PC-3 (cell line): ENCODE measurements at places on chromosomes 2 and 18. TPM values are rescaled to one million over a fixed set of nuclear protein-coding genes. Genes with fewer than 3 reads are reported as not detected.
A peak's percentile ranks its signal among the peaks of the same experiment; 100 is the strongest.

CTIF gene
- total RNA-seq, result 5.8 and 6.8 TPM in 2 replicates

IGFBP5 gene
- total RNA-seq, result 140 and 157 TPM in 2 replicates

RETREG2 gene
- total RNA-seq, result 61.0 and 87.2 TPM in 2 replicates

SLC5A7 gene
- 0.06 TPM in 1 of 2 replicates, not detected in the other for total RNA-seq

RGPD3 gene
- 0.04 TPM in 1 of 2 replicates, not detected in the other for total RNA-seq

HOXD11 gene
- total RNA-seq, result not detected in 2 replicates

ADGRF3 gene
- not detected in 2 replicates for total RNA-seq

LRRC30 gene
- not detected in 2 replicates for total RNA-seq

LRP2 gene
- total RNA-seq, result not detected in 2 replicates

- no peak overlapping the region for H3K4me3 ChIP-seq
- H3K4me1 ChIP-seq, result peaks cover 51% of the 10 kb centered on the region
- peak overlapping the region; percentile 59 for H3K27ac ChIP-seq
- H3K27me3 ChIP-seq, result no peaks in the 10 kb centered on the region
- H3K36me3 ChIP-seq, result no peaks in the 10 kb centered on the region
- DNase-seq, result peak; percentile 61
These were observed 99.9 kb upstream of the FN1 start for GRCh38 chr2:215535741-215536140.

GRCh38 chr2:239290618-239291474 is 110.0 kb downstream of the HDAC4 start:
- no peaks in the 10 kb centered on the region for H3K27me3 ChIP-seq
- no peak for DNase-seq
- no peak overlapping the region for H3K4me3 ChIP-seq
- H3K27ac ChIP-seq, result no peak overlapping the region
- H3K4me1 ChIP-seq, result no peaks in the 10 kb centered on the region
- no peaks in the 10 kb centered on the region for H3K36me3 ChIP-seq

DNA sequence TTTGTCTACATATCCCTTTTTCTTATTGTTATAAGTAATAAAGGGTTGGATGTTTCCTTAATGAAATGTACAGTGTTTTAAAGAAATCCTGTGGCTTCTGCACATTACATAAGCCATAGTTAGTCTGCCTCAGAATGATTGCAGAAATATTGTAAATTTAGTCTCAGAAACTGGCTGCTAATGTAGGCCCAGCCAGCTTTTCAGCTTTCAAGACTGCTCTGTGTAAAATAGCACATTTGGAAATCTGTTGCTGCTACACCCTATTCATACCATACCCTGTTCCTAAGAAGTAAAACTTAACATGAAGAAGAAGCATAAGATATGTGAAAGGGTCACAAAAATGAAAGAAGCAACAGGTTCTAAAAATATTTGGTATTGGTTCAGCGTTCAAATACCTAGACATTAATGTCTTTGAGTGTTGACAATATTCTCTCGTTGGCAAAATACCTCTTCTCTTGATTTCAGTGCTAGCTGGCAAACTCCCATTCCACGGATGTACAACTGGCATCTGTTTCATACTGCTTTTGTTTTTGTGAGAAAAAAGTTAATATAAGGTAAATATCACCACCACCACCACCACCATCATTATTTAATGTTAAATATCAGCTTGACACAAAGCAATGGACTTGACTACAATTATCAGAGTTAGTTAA is 19.2 kb upstream of the NCKAP1 start:
- DNase-seq, result no peak
- no peaks in the 10 kb centered on the region for H3K36me3 ChIP-seq
- no peaks in the 10 kb centered on the region for H3K27me3 ChIP-seq
- H3K27ac ChIP-seq, result no peak overlapping the region
- H3K4me3 ChIP-seq, result no peak overlapping the region

GRCh38 chr2:233152541-233152940 is 92.4 kb downstream of the INPP5D start:
- no peak overlapping the region for H3K4me3 ChIP-seq
- H3K27ac ChIP-seq, result no peak overlapping the region
- no peaks in the 10 kb centered on the region for H3K27me3 ChIP-seq

DNA sequence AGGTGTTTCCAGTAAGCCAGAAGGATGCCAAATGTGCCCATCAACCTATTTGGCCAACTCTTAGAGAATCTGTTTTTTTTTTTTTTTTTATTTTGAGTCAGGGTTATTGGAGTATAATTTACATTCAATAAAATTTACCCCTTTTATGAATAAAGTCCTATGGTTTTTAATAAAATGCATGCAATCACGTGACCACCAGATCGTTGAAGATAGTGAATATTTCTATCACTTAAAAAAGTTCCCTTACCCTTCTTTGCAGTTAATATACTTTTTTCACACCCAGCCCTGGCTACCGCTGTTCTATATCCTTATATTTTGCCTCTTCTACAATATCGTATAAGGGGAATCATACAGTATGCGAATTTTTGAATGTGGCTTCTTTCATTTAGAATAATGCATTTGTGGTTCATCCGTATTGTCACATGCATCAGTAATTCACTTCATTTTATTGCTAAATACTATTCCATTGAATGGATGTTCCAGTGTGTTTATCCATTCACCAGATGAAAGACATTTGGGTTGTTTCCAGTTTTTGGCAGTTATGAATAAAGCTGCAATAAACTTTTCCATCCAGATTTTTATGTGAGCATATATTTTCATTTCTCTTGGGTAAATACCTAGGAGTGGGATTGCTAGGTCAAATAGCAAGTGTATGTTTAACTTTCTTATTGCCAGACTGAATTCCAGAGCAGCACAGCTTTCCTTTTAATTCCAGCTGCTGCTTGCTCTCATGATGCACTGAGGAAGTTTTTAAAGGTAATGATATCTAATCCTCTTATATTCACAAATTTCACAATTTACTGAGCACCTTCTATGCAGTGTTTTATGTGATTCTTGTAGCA is 156.3 kb upstream of the NT5C1B start:
- no peaks in the 10 kb centered on the region for H3K36me3 ChIP-seq
- H3K4me3 ChIP-seq, result no peak overlapping the region
- DNase-seq, result peak; percentile 42
- H3K27me3 ChIP-seq, result no peaks in the 10 kb centered on the region
- H3K4me1 ChIP-seq, result peaks cover 7% of the 10 kb centered on the region
- no peak overlapping the region for H3K27ac ChIP-seq

DNA sequence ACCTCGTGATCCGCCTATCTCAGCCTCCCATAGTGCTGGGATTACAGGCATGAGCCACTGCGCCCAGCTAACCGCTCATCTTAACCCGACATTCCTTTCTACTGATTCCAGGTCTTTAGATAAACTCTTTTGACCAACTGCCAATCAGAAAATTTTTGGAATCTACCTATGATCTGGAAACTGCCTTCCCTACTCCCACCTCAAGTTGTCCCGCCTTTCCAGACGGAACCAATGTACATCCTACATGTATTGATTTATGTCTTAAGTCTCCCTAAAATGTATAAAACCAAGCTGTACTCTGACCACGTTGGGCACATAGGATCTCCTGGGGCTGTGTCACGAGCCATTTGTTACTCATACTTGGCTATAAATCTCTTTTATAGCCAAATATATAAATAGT is 3.2 kb upstream of the NEU2 start:
- H3K36me3 ChIP-seq, result no peaks in the 10 kb centered on the region
- no peak overlapping the region for H3K4me3 ChIP-seq
- DNase-seq, result peak; percentile 99
- peaks cover 68% of the 10 kb centered on the region for H3K4me1 ChIP-seq
- H3K27me3 ChIP-seq, result no peaks in the 10 kb centered on the region

GRCh38 chr2:9493478-9493877 is 19.1 kb downstream of the IAH1 start:
- peaks cover 19% of the 10 kb centered on the region for H3K4me1 ChIP-seq
- no peak overlapping the region for H3K27ac ChIP-seq
- H3K4me3 ChIP-seq, result no peak overlapping the region

GRCh38 chr2:54642677-54643430 is 80.6 kb upstream of the EML6 start:
- DNase-seq, result no peak
- no peaks in the 10 kb centered on the region for H3K27me3 ChIP-seq
- H3K27ac ChIP-seq, result no peak overlapping the region
- H3K4me3 ChIP-seq, result no peak overlapping the region

DNA sequence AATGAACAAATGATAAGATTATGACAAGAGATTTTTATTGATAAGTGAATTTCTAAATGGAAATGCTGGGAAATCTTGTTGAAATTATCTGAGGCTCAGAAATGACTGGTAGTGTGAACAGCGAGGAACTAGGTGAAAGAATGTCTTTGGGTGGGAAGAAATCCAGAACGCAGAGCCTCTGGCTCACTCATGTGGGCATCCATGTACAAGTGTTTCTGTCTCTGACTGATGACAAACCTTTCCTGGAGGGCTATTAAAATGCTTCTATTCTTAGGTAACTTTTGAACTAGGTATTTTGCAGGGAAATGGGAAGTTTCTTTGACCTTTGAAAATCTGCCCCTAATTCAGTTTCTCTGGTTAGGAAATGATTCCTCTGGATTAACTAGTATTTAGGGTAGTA is 598.6 kb downstream of the SLC4A3 start:
- no peak overlapping the region for H3K4me3 ChIP-seq
- DNase-seq, result peak; percentile 52
- H3K27me3 ChIP-seq, result no peaks in the 10 kb centered on the region
- H3K4me1 ChIP-seq, result peaks cover 67% of the 10 kb centered on the region
- peak overlapping the region; percentile 97 for H3K27ac ChIP-seq
- H3K36me3 ChIP-seq, result no peaks in the 10 kb centered on the region

- H3K36me3 ChIP-seq, result no peaks in the 10 kb centered on the region
- peak; percentile 48 for DNase-seq
- peak overlapping the region; percentile 56 for H3K27ac ChIP-seq
- no peak overlapping the region for H3K4me3 ChIP-seq
These were observed 268.3 kb downstream of the VAPA start for GRCh38 chr18:10182009-10182624.

DNA sequence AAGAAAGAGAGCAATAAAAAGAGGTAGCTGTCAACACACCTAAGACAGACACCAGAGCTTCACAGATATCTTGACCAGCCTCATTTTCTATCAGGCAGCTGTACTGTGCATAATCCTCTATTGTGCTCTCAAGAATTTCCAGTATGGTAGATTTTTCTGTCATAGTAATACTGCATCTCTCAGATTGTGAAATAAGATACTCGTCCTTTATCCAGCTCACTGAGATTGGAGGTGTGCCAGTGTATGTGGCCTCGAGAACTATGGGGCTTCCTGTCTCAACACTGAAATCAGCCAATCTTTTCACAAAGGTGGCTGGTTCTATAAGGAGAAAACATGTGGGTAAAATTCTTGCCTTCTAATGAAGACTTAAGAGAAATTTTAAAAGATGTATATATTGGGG is 88.9 kb downstream of the TTN start:
- H3K27ac ChIP-seq, result no peak overlapping the region
- peaks cover 98% of the 10 kb centered on the region for H3K27me3 ChIP-seq
- no peaks in the 10 kb centered on the region for H3K4me1 ChIP-seq

- H3K27ac ChIP-seq, result no peak overlapping the region
- no peaks in the 10 kb centered on the region for H3K4me1 ChIP-seq
- no peak overlapping the region for H3K4me3 ChIP-seq
- peaks cover 71% of the 10 kb centered on the region for H3K27me3 ChIP-seq
These were observed 28.3 kb downstream of the REEP1 start for GRCh38 chr2:86308984-86309695.

DNA sequence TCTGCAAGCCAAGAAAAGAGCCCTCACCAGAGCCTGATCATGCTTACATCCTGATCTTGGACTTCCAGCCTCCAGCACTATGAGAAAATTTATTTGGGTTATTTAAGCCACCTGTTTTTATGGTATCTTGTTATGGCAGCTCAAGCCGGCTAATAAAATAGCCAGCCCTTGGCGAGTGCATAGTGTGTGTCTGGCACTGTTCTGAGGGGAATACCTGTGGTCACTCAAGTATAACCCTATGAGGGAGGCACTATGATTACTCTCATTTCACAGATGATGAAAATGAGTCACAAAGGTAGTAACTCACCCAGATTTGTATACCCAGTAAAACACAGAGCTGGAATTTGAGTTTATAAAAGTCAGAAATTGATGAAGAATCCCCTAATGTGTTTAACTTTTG is 556.9 kb upstream of the SETBP1 start:
- H3K4me3 ChIP-seq, result no peak overlapping the region
- DNase-seq, result peak; percentile 55
- H3K27ac ChIP-seq, result no peak overlapping the region
- H3K4me1 ChIP-seq, result peaks cover 3% of the 10 kb centered on the region; the same call in 1 of the 2 replicates
- no peaks in the 10 kb centered on the region for H3K27me3 ChIP-seq
- H3K36me3 ChIP-seq, result no peaks in the 10 kb centered on the region

DNA sequence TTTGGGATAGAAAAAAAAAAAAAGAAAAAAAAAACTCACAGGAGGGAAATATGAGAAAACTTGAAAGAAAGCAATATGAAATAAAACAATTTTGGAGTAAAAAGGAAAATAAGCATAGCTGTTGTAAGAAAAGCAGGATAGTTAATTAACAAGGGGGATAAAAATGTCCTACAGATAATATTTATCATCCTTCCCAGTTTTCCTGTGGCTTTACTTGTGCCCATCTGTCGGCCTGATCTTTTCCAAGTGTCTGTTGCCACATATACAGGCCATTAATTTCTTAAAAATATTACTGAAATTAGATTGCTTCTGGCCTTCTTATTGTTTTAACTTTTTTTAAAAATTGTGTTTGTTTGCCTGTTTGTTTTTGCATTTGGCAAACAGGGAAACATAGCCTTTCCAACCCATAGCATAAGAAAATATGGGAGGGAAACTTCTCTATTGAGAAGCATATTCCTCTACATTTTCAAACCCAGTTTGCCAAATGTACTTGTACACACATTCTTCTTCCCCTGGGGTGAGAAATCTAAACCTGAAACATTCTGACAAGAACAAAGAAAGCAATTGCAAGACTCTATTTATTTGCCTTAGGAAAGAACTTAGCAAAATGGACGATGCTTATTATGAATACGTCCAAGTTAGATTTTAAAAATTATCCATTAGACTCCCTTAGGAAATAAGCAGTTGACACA is 272.3 kb downstream of the CDH20 start:
- no peaks in the 10 kb centered on the region for H3K36me3 ChIP-seq
- H3K4me1 ChIP-seq, result peaks cover 12% of the 10 kb centered on the region
- no peaks in the 10 kb centered on the region for H3K27me3 ChIP-seq
- no peak overlapping the region for H3K27ac ChIP-seq

- H3K27me3 ChIP-seq, result no peaks in the 10 kb centered on the region
- H3K4me1 ChIP-seq, result no peaks in the 10 kb centered on the region
- no peak for DNase-seq
- no peaks in the 10 kb centered on the region for H3K36me3 ChIP-seq
- no peak overlapping the region for H3K27ac ChIP-seq
These were observed 687.9 kb upstream of the SETBP1 start for GRCh38 chr18:43992741-43993140.

- H3K36me3 ChIP-seq, result no peaks in the 10 kb centered on the region
- peak; percentile 93 for DNase-seq
- peak overlapping the region; percentile 34; the same call in 1 of the 2 replicates for H3K4me3 ChIP-seq
These were observed 371.9 kb downstream of the IRS1 start for GRCh38 chr2:226427538-226428307.

GRCh38 chr2:59312029-59312428 is 1070.9 kb upstream of the FANCL start:
- H3K4me1 ChIP-seq, result no peaks in the 10 kb centered on the region
- DNase-seq, result no peak
- no peak overlapping the region for H3K27ac ChIP-seq
- no peak overlapping the region for H3K4me3 ChIP-seq
- H3K27me3 ChIP-seq, result peaks cover 38% of the 10 kb centered on the region

DNA sequence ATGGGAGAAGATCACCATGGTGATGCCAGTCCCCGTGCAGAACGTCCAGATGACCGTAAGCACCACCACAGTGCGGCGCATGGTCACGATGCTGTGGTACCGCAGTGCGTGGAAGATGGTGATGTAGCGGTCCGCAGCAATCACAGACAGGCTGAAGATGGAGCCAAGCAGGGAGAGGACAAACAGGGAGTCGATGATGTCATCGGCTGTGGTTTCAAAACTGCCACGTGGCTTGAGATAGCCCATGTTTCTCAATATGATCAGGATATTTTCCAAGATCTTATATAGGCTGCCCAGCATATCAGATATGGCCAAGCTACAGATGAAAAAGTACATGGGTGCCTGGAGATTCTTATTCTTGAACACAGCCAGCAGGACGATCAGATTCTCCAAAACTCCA is 30.3 kb downstream of the MC2R start:
- peaks cover 40% of the 10 kb centered on the region for H3K27me3 ChIP-seq
- no peak overlapping the region for H3K27ac ChIP-seq
